ENCODE measurements at places on chromosomes 3 and 15.

GRCh38 chr15:49742381-49742780 is 121.5 kb downstream of the DTWD1 start:
- no peak for DNase-seq

GRCh38 chr3:17027318-17027717 is 142.6 kb downstream of the PLCL2 start:
- no peak for DNase-seq

- DNase-seq = no peak
These were observed 27.9 kb upstream of the PLCH1 start for GRCh38 chr3:155772801-155773200.

- DNase-seq = no peak
These were observed 8.8 kb upstream of the MAGI1 start for GRCh38 chr3:66047311-66048050.

DNA sequence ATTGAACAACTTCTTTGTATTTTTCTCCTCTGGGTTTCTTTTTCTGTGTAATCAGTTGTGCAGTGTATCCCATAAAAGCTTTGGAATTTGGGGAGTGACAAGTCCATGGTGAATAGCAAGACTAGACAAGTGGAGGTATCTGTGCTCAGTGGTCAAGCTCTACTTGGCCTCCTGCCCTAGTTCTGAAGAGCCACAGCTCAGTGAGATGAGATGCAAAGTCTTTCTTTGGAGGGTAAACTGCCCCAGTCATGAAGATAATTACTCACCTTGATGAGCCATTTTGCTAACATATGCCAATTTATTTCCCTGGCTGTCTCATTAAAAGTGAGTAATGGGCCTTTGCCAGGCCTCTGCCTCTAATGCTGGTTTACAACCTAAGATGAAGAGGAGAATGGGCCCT is 271.2 kb upstream of the TRIM42 start:
- DNase-seq = no peak

DNA sequence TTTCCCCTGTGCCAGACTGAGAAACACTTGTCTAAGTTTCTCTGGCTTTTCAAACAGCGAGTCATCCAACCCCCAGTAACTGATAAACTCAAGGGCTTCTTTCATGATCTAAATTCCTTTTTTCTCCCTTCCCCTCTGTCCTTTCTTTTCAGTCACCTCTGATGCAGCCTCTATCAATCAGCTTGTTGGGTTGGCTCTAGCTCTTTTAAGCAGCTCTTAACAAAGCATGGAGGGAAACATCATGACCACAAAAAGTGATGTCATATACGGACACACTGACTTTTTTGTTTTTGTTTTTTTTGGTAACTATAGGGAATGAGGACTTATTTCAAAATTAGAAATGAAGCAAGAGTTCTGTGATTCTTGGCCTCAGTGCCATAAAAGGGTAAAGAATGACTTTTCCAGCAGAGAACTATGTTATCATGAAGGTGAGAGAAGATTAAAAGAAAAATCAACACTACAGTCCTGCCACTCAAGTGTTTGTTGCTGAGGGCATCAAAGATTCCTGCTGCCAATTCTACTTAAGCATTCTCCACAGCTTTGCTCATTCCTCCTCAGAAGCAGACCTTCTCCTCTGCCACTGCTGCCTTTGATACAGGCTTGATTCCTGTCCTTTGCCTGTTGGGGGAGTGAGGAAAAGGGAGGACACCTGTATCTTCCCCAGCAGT is 457.0 kb upstream of the ONECUT1 start:
- no peak for DNase-seq

- DNase-seq = no peak
These were observed 81.5 kb downstream of the BBX start for GRCh38 chr3:107604057-107604822.

DNA sequence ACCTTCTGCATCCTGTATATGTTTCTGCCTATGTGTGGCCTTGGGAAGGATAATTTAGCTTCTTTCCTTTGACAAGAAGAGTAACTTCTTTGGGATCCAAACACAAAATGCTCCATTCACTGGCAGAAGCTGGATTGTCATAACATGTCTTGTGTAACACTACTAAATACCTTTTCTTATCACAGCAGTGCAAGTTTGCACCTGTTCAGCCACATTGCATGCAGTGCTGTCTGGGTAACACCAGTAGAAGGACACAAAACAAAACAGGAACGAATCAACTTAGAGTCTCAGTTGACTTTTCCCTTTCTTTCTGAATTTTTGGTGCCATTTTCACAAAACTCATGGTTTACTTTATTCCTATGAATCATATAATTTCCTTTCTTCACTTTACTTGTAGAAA is 43.6 kb upstream of the TNIK start:
- no peak for DNase-seq

- peak; percentile 56 for DNase-seq
These were observed 940 bp downstream of the BOC start for GRCh38 chr3:113212150-113212843.

- DNase-seq = no peak
These were observed 36.9 kb upstream of the COL8A1 start for GRCh38 chr3:99601515-99601914.

DNA sequence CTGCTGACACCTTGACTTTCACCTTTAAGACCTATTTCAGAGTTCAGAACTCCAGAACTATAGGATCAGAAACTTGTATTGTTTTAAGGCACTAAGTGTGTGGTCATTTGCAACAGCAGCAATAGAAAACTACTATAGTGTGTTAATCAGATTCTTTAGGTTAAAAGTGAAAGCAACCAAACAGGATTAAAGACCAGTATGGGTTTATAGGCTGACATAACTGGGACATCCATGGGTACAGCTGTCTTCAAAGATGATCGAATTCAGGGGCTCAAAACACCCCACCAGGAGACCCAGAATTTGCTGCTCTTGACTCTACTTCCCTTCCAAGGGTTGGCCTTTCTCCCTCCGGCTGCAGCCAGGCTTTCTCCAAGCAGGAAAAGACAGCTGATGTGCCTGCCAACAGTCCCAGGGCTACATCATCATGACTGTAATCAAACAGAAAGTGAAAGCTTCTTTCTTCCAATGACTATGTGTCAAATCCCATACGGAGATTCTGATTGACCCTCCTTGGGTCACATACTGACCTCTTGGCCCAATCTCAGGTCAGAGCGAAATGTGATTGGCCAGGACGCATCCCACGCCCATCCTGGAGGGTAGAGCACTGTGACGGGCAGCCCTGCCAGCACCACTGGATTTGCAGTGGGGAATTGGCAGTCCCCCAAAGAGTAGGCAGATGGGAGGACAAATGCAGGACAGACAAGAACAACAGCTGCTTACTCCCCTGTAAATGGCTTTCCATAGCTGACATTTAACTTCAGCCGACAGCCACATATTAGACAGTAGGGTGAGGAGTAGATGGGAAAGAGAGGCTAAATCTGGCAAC is 51.4 kb upstream of the RNF7 start:
- DNase-seq = no peak

DNA sequence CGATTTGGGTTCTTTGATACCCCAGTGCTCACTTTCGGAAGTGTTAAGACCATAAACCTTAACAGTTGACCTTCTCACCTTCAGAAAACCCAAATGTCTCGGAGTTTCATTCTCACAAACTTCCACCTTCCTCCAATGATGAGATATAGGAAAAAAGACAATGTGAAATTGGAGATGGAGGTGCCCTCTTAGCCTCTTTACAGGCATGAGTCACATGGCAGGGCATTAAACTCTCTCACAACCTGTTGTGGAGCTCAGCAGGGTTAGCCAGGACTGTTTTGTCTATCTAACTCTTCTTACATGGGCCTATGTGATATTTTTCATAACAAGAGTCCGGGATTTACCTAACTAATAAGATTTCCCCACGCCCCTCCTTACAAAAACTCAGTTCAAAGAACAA is 10.7 kb downstream of the AGTR1 start:
- DNase-seq = no peak

DNA sequence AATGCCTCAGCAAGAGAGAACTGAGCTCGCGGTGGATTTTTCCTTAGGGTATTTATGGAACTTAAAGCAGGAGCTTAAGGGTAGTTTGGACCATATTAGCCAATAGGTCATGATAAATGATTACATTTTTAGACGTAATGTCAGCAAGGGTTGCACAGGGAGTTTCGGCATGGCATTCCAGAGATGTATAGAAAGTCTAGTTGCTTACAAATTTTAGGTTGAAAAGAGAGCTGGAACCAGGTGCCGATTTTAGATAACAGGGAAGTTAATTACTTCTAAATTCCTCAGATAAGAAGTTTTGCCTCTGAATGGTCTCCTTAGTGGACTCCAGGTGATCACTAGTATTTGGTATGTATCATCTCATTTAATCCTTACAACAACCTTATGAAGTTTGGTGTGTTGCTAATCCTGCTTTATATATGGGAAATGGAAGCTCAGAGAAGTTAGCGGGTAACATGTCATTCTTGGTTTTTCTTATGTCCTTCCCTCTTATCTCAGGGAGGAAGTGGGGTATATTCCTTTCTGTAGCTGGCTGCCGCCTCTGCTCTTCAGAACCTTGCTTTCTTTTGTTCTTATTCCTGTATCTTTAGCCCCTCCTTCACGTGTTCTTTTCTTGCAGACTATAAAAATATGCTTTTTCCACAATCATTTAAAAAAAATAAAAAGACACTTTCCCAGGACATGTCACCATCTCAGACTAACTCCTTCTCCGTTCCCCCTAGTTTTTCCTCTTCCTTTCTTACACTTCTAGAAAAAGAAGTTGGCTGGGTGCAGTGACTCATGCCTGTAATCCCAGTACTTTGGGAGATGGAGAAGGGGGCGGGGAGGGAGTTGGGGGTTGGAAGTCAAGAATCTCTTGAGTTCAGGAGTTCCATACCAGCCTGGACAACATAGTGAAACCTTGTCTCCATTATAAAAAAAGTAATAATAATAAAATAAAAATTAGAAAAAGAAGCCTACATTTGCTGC is 25.7 kb downstream of the IQGAP1 start:
- DNase-seq = peak; percentile 49

DNA sequence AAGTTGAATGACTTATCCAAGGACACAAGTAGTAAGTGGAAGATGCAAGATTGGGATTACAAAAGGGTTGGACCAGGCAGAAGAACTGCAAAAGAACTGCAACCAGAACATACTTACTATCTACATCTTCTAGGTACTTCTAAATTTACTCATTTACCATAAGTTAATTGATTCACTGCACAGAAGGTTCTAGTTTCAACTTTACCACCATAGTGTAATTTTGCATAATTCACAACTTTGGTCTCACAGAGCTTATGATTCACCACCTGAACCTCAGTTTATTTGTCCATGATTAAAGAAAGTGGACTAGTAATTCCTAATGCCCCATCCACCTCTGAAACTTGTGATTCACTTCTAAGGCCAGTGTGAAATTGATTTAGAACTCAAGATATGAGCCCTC is 236.8 kb upstream of the UBE2E2 start:
- DNase-seq = no peak

GRCh38 chr3:168620854-168621253 is 525.1 kb upstream of the GOLIM4 start:
- DNase-seq = peak; percentile 69

DNA sequence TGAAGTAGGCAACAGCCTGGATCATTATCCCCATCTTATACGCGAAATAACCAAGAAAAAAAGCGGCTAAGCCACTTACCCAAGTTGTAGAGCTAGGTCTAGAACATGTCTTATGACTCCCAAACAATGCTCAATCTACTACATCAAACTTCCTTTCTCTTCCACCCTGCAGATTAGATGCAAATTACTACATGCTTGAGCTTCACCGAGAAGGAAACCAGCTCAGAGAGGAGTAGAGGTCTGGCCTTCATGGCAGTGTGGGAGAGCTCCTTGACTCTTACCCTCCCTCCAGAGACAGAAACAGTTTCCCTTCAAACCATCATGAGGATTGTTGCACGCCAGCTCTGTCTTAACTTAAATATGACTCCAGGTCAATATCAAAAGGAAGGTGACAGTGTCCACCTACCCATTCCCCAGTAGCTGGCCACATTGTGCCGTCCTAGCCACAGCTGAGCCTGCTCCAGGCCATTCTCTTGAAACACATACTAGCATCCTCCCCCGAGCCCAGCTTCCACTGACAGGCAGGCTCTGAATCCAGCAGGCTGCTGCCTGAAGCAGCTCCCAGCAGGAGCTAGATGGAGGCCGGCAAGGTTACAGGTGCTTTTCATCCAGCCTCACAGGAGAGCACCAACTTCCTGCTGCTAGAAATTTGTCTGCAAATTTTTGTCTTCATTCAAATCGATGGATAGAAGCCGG is 56.8 kb downstream of the CPN2 start:
- no peak for DNase-seq

GRCh38 chr3:148582126-148582525 is 115.6 kb upstream of the AGTR1 start:
- DNase-seq = no peak

- no peak for DNase-seq
These were observed 42.9 kb downstream of the SCN5A start for GRCh38 chr3:38606561-38606960.

- no peak for DNase-seq
These were observed 239.9 kb upstream of the LRTM1 start for GRCh38 chr3:55167586-55168317.

DNA sequence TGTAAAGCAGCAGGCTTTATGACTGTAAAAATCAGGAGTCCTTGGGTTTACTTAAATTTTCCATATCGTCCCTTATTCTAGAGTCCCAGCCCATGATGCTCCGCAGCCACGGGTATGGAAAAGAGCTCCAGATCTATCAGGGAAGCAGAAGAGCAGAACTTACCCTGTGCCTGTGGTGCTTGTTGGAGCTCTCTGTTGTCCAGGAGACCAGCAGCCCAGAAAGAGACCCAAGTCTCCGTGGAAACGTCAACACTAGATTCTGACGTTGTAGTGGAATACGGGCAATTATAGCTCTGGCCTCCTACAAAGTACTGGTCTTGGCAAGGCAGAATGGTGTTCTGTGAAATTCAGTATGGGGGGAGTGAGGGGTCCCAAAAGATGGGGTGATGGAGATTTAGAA is 2.0 kb downstream of the GMNC start:
- DNase-seq = no peak

GRCh38 chr15:60835020-60835419 is 356.1 kb upstream of the ICE2 start:
- no peak for DNase-seq

- DNase-seq = no peak
These were observed 26.6 kb upstream of the BLM start for GRCh38 chr15:90690585-90690984.

DNA sequence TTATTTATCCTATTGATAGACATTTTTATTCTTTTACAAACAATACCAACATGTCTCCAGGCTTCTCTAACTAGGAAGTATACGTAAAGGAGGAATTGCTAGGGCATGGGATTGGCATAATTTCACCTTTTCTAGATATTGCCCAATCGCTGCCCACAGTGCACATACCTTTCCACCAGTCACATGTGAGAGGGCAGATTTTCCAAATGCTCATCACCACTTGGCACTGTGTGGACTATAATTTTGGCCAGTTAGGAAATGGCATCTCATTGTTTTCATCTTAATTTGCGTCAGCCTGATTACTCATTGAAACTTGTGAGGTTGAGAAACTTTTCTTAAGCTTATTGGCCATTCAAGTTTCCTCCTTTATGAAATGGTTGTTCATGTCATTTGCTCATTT is 57.4 kb upstream of the POLR2M start:
- no peak for DNase-seq

DNA sequence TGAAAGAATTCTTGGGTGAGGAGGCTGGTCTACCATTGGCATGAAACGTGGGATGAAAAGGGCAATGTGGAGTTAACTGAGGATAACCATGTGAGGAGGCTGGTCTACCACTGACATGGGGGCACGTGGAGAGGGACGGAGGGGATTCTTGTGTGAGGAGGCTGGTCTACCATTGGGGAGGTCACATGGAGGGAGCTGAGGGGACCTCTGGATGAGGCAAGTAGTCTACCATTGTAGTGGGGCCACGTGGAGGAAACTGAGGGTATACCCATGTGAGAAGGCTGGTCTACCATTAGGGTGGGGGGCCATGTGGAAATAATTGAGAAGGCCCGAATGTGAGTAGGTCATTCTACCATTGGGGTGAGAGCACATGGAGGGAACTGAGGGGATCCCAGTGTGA is 154.1 kb downstream of the FBLN2 start:
- DNase-seq = no peak

All from hematopoietic multipotent progenitor cell treated with erythropoietin and hydrocortisone succinate and interleukin-3 and kit ligand, for 4 days (in vitro differentiated cells).